Fibroblast of skin of right quadriceps (primary cell): ENCODE measurements at places on chromosomes 2 and 18.

- peak; percentile 86 for DNase-seq
Measured at GRCh38 chr18:59779979-59780378, 82.8 kb upstream of the CCBE1 start.

GRCh38 chr2:206556357-206556949 lies 85.8 kb upstream of the FAM237A start:
- peak; percentile 42 for DNase-seq

GRCh38 chr2:143572421-143572820 lies 443.2 kb downstream of the ARHGAP15 start:
- no peak for DNase-seq

DNA sequence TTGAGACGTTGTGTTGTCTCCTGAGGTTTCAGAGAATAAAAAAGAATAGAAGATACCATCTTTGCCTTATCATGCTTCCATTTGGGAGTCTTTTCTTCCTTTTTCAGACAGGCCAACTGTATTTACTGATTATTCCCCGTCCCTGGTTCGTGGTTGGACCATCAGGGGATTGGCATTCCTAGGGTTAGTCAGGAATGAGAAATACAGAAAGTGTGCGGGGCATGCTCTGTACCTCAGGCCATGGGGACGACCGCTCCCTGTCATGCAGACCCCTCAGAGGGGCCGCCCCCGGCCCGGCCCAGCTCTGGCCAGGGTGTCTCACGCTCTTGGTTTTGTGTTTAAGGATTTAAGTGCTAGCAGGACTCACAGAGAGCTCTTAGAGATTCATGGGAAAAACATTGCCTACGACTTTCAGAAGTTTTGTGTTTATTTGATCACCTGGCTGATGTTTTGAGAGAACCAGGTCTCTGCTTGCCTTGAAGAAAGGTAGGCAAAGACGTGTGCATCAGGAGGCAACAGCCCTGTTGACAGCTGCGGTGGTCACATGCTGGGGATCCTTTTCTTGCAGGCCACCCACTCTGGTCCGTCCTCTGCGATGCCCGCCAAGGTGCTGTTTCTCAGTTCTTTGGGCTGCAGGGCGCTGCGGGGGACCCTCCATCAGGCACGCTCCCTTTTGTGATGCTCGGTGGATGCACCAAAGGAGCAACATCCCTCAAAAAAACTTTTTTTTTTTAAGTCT lies 317.8 kb downstream of the AGAP1 start:
- DNase-seq = peak; percentile 9

- DNase-seq = no peak
Measured at GRCh38 chr18:33699372-33699771, 121.4 kb downstream of the ASXL3 start.

DNA sequence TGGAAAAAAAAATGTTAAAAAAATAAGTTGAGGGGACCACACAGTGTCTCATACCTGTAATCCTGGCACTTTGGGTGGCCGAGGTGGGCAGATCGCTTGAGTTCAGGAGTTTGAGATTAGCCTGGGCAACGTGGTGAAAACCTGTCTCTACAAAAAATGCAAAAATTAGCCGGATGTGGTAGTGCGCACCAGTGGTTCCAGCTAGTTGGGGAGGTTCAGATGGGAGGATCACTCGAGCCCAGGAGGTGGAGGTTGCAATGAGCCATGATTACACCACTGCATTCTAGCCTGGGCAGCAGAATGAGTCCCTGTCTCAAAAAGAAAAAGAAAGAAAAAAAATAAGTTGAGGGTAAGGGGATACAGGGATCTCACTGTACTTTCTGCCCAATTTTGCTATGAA lies 6.1 kb upstream of the KYNU start:
- DNase-seq = no peak

GRCh38 chr2:3208591-3208990 lies 169.0 kb downstream of the EIPR1 start:
- DNase-seq = no peak

GRCh38 chr2:200089040-200089755 lies 133.8 kb downstream of the MAIP1 start:
- peak; percentile 23 for DNase-seq

- DNase-seq = no peak
Measured at GRCh38 chr2:117815946-117816345, 1.5 kb downstream of the DDX18 start.
